ENCODE measurements at places on chromosomes 12 and 14.

DNA sequence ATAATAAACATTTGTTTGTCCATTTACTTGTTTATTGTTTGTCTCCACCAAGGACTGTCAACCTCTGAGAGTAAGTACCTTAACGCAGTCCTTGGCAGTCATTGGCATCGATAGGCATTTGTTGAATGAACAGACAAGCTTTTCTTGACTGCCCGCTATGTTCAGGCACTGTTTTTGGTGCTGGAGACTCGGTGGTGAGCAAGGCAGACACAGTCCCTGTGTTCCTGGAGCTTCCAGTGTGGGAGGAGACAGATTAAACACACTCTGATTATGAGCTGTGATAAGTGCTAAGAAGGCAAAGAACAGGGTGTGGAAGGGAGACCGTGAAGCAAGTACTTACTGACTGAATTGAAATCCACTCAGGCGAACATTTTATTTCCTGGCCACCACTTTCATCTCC, 1.2 kb downstream of the ATP6V0A2 start:
- DNase-seq = no peak

- DNase-seq = no peak
Measured at GRCh38 chr14:50028458-50028857, 87.9 kb downstream of the VCPKMT start.

GRCh38 chr12:85552461-85552860, 272.4 kb downstream of the ALX1 start:
- DNase-seq = no peak

GRCh38 chr14:29444805-29445204, 482.8 kb downstream of the PRKD1 start:
- DNase-seq = no peak

GRCh38 chr12:5000204-5000603, 43.5 kb upstream of the KCNA5 start:
- no peak for DNase-seq

- DNase-seq = no peak
Measured at GRCh38 chr12:113476176-113476986, 4.7 kb upstream of the LHX5 start.

- no peak for DNase-seq
Measured at GRCh38 chr14:103052407-103052806, 4.9 kb downstream of the CDC42BPB start.

DNA sequence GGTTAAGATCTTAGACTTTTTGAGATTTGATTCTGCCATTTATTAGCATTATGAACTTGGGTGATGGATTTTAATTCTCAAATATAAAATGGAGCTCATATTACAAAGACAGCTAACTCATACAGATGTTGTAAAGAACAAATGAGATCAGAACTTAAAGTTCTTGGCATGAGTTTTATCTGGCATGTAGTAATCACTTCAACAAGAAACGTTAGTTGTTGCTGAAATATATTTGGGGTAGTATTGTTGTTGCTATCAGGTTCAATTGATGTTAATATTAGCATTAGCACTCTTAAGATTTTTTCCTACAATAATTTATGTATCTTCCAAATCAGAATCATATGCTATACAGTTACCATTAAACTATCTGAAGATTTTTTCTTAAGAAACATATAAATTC, 71.0 kb downstream of the SLC6A15 start:
- DNase-seq = no peak

GRCh38 chr14:65650826-65651225, 238.3 kb downstream of the FUT8 start:
- DNase-seq = no peak
